ENCODE measurements at places on chromosomes 5 and 9.
A peak's percentile ranks its signal among the peaks of the same experiment; 100 is the strongest.

DNA sequence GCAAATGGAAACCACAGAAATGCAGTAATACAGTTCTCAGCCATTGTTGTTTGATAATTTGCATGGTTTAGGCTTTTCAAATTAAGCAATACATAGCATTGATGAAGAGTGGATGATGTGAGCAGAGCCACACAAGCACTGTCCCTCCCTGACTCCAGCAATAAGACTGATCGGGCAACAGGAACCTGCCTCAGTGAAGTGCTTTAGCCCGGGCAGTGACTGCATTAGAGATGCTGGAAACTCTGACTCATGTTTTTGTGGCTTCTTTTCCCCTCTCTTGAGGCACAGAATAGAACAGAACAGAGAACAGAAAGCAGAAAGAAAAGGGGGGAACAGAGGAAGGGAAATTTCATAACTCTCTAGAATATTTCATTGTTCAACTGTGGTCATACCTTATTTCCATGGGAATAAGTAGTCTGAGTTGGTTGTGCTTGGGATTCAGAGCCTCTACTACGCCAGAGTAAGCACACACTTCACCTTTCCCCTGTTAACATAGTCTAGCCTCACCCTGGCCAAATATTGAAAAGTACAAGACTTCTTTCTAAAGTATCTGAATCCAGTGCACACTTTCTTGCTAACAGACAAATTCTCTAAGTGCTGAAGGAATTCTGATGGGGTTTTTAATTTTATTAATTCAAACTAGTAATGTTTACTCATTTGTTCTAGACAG is 164.8 kb upstream of the VCAN start:
- peak; percentile 49 for DNase-seq

DNA sequence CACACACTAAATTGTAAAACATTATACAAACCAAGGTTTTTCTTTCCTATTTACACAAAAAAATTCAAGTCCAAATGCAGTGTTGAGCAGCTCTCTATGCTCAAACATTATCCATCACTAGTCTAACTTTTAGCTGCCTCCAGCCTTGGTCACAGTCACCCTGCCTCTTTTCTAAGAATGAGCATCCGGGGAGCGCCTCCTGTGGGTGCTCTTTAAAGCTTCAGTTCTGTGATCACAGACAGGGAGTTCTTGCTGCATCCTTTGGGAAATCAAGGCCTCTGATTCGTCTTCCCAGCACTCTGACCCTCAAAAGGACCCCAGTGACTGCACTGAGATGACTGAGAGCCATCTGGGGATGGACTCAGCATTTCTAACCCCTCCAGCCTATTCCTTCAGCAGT is 289.6 kb downstream of the SEC61B start:
- no peak for DNase-seq

DNA sequence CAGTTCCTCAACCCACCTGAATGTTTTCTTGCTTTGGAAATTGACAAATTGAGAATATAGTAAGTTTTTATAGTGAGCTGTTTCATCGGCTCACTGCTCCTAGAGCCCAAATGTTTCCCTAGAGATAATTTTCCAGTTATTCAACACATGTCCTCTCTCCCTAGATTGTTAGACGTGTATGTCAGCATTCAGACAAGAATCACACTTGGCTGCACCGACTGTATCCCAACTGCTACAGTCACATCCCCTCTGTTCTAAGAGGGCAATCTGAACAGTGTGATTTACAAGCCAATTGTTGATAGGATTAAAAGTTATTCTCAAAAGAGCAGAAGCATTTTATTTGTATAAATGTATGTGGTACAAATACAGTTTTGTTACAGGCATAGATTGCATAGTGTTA is 93.9 kb downstream of the MAMDC2 start:
- DNase-seq: no peak

GRCh38 chr5:12315461-12315860 is 411.2 kb upstream of the CTNND2 start:
- no peak for DNase-seq

- peak; percentile 31 for DNase-seq
Measured at GRCh38 chr9:136903041-136903554, 16.8 kb downstream of the TRAF2 start.

- no peak for DNase-seq
Measured at GRCh38 chr9:114484215-114484853, 20.9 kb downstream of the WHRN start.

DNA sequence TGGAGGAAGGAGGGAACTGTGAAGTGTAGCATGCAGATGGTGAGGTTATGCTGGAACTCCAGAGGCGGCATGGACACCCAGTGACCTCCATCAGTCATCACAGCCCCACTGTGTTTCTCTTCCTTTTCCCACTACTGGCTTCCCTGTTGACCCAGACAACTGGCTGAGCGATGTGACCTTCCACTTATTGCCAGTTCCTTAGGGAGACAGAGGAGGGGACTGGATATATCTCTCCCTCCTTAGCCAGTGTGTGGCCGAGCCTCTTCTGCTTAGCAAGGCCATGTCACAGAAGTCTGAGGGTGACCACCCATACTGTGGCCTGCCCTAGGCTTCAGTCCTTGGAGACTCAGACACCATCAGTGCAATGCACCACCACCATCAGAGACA is 3.0 kb upstream of the PHYKPL start:
- DNase-seq: no peak

DNA sequence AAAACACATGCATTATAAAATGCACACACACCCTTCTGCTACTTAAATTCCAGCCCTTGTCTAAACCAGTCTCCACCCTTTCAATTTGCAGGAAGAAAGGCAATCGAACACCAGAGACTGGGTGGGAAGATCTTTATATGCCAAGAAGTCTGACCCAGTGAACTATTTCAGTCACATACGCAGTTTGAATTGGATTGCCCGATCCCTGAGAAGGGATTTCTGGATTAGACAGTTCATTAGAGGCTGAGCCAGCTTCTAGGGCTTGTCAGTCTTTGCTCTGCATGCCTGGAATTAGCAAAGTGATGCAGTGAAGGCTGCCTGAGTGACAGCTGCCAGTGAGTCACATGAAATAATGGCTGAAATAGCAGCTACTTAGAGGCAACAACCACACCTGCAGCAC is 159.9 kb downstream of the PPP2R2B start:
- no peak for DNase-seq

GRCh38 chr5:44257653-44258365 is 131.4 kb downstream of the FGF10 start:
- DNase-seq: no peak

- no peak for DNase-seq
Measured at GRCh38 chr5:118558871-118559270, 429.5 kb downstream of the DTWD2 start.

GRCh38 chr9:12968093-12968492 is 193.3 kb downstream of the LURAP1L start:
- DNase-seq: peak; percentile 31

GRCh38 chr5:77776554-77777206 is 541 bp upstream of the TBCA start:
- no peak for DNase-seq

GRCh38 chr9:4386819-4387218 is 87.0 kb upstream of the GLIS3 start:
- no peak for DNase-seq

DNA sequence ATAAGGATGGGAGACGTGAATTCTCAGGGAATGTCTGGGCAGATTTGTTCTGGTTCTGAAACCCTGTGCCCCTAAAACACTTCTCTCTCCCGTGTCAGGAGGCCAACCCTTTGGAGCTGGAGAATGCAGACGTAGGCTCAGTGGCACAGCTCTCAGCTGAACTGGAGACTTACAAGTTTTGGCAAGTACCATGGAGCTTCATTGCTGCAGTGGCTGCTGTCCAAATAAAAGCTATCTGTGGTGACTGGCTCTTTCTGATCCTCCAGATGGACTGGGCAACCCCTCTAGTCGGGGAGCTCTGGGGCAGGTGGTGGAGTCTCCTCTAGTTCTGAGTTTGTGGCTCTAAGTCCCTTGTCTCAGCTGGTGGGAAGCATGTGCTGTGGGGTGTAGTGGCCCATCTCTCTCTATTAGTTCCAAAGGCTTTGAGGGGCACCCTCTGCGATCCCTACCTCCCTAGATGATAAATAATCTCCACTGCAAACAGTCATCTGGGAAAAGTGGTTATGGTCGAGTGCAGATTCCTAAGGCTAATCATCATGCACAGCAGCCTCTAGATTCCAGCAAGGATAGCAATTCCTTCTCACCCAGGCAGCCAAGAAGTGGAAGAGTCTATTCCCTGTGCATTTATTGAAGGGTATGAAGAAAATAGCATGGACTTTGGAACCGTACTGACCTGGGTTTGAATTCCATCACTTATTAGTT is 204.2 kb upstream of the KLF4 start:
- peak; percentile 51 for DNase-seq

- no peak for DNase-seq
Measured at GRCh38 chr5:68272289-68272688, 56.7 kb downstream of the PIK3R1 start.

- DNase-seq: no peak
Measured at GRCh38 chr9:35990155-35990554, 32.2 kb upstream of the OR2S2 start.

GRCh38 chr5:108728566-108729241 is 19.0 kb upstream of the FER start:
- no peak for DNase-seq

DNA sequence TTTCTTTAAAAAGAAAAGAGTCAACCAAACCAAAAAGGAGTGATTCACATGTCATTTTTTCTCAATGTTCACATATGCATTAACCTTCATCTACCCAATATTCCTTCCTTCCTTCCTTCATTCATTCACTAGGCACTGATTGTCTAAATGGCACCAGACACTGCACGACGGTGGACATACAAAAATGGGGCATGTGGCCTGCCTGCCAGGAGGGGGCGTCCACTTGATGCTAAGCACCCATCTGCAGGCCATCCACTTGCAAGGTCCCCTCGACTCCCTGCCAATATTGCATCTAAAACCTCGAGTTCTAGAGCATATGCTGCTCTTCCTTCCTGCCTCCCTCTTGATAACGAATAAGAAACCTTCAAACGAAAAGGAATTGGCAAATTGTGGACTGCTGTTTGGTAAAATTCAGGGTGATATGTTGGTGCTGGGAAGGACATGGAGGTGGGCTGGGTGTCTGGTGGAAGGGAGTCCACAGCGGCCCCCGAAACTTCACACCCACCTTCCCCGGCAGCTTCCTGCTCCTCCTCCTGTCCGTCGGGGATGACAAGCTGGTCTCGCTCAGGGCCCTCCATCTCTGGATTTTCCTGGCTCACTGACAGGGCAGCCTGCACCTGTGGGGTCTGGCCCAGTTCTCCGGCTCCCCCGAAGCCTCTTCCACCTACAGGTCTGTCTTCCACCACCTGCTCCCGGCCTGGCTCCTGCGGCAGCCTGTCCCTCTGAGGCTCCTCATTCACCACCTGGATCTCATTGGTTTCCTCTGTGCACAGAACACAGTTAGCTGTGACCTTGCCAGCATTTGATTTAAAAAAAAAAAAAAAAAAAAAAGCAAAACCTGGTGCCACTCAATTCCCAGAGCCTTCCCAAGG is 64.3 kb downstream of the GOLM1 start:
- peak; percentile 24 for DNase-seq

GRCh38 chr5:63602971-63603370 is 359.3 kb downstream of the HTR1A start:
- no peak for DNase-seq

DNA sequence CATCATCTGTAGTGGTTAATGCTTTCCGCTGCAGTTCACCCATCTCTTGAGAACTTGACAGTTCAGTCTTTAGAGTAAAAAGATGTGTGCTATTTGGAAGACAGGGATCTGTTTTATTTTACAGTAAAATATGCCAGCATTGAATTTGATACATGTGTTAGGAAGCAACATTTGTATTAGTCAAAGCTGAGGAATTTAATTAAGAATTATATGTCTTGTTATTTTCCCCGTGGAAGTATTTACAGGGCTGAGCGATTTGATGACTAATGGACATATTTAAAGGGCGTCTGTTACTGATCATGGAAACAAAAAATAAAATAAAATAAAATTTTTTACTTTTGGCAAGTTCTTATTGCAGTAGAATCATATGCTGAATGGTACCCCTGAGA is 101.3 kb downstream of the PAM start:
- no peak for DNase-seq

GRCh38 chr9:112654282-112654681 is 63.6 kb downstream of the INIP start:
- DNase-seq: no peak

DNA sequence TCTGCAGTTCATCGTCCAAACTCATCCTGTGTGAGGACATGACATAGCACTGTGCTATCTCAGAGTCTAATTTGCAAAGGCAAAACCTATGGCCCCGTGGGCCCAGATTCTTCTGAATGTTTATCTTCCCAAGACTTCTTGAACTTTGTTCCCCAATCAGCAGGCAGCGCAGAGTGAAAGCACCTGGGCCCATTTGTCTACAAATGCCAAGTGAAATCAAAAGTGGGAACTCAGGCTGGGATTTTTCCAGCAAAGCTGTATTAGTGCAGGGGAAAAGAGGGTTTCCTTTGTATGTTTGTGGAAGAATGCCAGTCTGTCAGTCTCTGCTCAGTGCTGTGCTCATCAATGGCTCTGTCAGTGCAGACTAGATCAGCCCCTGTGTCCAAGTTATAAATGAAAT is 55.8 kb downstream of the FOXD1 start:
- no peak for DNase-seq

DNA sequence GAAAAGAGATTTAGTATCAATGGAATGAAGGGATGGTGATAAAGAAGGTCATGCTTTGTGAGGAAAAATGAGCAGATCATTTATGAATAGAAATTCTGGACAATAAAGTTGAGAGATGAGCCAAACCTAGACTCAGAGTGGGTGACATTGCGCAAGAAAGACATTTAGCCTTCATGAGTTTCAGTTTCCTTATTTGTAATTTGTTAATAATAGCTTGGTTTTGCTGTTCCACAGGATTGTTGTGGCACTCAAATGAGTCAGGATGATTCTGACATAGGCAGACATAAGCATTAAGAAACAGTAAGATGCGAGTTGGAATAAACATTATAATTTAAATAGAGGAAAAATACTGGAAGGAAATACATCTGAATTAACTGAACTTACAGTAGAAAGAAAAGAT is 34.8 kb downstream of the ITGA2 start:
- DNase-seq: no peak

DNA sequence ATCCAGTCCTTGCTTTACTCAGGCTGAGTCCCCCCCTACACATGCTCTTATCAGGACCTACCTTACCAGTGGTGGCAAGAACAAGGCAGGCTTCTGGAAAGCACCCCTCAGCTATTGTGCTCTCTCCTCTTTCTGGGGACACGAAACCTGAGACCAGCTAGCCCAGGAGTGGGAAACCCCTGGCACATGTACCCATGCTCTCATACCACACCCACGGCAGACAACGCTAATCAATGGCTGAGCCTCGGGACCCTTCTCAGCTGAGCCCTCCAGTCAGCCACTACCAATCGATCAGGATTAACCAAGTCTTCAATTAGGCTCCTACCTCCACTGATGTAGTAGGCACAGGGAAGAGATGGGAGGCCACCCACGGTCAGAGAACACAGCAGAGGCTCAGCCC is 65.1 kb downstream of the VAV2 start:
- DNase-seq: no peak

GRCh38 chr9:272251-273213 is 57.9 kb downstream of the DOCK8 start:
- no peak for DNase-seq

- DNase-seq: no peak
Measured at GRCh38 chr9:23672151-23672550, 153.9 kb downstream of the ELAVL2 start.
